ENCODE measurements at places on chromosomes 1 and 21.

DNA sequence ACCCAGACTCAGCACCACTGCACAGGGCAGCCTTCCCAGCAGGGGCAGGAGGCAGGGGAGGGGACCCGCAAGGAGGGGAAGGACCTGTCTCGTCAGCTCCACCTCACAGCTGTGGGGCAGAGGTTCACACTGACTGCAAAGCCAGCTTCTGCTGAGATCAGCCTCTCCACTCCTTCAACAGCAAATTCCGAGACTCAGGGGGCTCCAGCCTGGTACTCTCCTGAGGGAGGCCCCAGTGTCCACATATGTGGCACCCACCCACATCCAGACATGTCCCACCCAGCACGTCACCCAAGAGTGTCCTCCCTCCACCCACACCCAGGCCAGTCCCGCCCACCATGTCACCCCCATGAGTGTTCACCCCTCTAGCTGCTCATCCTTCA lies 329.5 kb downstream of the NPHP4 start:
- peaks cover 41% of the 10 kb centered on the region for H3K27me3 ChIP-seq
- DNase-seq, result no peak
- no peak overlapping the region for H3K4me3 ChIP-seq
- peaks cover 7% of the 10 kb centered on the region for H3K36me3 ChIP-seq
- H3K4me1 ChIP-seq, result peaks cover 40% of the 10 kb centered on the region

- DNase-seq, result no peak
- no peaks in the 10 kb centered on the region for H3K4me1 ChIP-seq
- no peak overlapping the region for H3K4me3 ChIP-seq
- H3K27ac ChIP-seq, result no peak overlapping the region
- peaks cover 32% of the 10 kb centered on the region for H3K27me3 ChIP-seq
- H3K36me3 ChIP-seq, result no peaks in the 10 kb centered on the region
These were observed 39.6 kb downstream of the SHCBP1L start for GRCh38 chr1:182913401-182913800.

DNA sequence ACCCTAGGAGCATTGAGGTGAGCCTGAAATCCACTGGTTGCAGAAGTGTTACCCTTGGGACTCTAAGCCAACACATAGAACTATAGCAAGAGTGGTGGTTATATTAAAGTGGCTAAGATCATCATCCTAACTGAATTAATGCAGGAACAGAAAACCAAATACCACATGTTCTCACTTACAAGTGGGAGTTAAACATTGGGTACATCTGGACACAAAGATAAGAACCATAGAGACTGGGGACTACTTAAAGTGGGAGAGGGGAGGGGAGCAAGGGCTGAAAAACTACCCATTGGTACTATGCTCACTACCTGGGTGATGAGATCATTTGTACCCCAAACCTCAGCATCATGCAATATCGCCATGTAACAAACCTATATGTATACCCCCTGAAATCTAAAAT lies 100.0 kb downstream of the SLC25A24 start:
- H3K4me3 ChIP-seq, result no peak overlapping the region
- H3K36me3 ChIP-seq, result no peaks in the 10 kb centered on the region
- no peak for DNase-seq
- H3K27me3 ChIP-seq, result peaks cover 8% of the 10 kb centered on the region

DNA sequence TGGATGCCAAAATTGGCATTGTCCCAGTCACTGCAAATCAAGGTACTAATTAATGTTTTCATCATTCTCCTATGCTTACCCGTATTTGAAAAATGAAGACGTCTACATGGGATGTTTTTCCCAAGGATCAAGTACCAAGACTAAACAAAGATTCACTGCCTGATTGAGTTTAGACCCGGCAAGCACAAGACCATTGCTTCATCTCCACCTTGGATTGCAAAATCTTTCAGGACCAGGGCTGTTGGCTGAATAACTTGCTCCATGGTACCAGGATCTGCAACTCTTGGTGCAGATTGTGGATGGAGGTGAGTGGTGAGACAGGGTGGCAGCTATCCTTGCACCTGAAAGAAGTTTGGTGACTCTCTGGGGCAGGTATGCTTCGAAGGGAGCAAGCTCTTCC lies 122.5 kb upstream of the ETS2 start:
- DNase-seq, result no peak
- H3K27ac ChIP-seq, result no peak overlapping the region
- H3K27me3 ChIP-seq, result peaks cover 19% of the 10 kb centered on the region
- no peaks in the 10 kb centered on the region for H3K36me3 ChIP-seq
- H3K4me3 ChIP-seq, result no peak overlapping the region

DNA sequence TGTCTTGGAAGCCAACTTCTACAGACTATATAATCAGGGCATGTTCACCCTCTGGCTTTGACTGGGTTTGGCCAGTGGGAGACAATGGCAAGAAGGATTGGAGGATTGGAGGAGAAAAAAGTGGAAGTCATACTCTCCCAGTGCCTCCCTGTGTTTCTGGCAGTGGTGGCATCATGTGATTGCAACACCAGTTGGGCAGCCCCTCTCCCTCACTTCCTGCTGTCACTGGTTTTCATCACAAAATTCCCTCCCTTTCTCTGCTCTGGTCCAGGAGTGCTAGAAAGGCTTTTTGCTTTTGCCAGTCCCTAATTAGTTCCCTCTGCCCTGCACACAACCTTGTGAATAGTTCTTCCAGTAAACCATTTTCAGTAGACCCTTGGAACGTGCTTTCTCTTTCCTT lies 3.7 kb upstream of the QSOX1 start:
- H3K36me3 ChIP-seq, result peaks cover 20% of the 10 kb centered on the region
- H3K27me3 ChIP-seq, result no peaks in the 10 kb centered on the region
- H3K27ac ChIP-seq, result no peak overlapping the region
- peaks cover 8% of the 10 kb centered on the region for H3K4me1 ChIP-seq

- no peaks in the 10 kb centered on the region for H3K4me1 ChIP-seq
- no peak for DNase-seq
These were observed 84.2 kb downstream of the SPSB1 start for GRCh38 chr1:9376886-9377333.

DNA sequence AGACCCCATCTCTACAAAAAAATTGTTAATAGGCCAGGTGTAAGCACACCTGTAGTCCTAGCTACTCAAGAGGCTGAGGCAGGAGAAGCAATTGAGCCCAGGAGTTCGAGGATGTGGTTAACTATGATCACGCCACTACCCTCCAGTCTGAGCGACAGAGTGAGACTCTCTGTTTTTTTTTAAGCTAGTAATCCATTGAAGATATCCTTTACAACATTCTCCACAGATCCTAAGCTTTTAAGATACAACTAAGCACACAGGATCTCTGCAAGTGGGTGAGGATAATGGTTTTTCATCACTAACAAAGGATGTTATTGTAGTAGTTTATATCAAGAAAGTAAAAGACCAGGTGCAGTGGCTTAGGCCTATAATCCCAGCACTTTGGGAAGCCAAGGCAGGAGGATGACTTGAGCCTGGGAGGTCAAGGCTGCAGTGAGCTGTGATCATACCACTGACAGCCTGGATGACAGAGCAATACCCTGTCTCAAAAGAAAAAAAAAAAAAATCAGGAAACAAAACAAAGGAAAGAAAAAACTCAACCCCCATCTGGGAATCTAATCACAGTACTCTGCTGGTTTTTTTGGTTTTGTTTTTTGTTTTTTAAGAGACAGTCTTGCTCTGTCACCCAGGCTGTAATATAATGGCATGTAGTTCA lies 166.1 kb downstream of the RERE start:
- H3K4me1 ChIP-seq, result peaks cover 15% of the 10 kb centered on the region
- no peak overlapping the region for H3K4me3 ChIP-seq
- H3K27ac ChIP-seq, result peak overlapping the region; percentile 49
- H3K27me3 ChIP-seq, result no peaks in the 10 kb centered on the region
- peaks cover 9% of the 10 kb centered on the region for H3K36me3 ChIP-seq

GRCh38 chr1:227318016-227318852 lies at the start of gene CDC42BPA:
Gene CDC42BPA (minus strand): TSS chr1:227318492. CDS start chr1:227317182, 1,310 bp downstream.
- H3K27me3 ChIP-seq, result peaks cover 70% of the 10 kb centered on the region
- no peaks in the 10 kb centered on the region for H3K36me3 ChIP-seq
- no peak within 1 kb of the TSS for H3K27ac ChIP-seq
- DNase-seq, result peak; percentile 16

- no peak overlapping the region for H3K27ac ChIP-seq
- H3K4me3 ChIP-seq, result no peak overlapping the region
- H3K36me3 ChIP-seq, result no peaks in the 10 kb centered on the region
- DNase-seq, result no peak
- H3K4me1 ChIP-seq, result no peaks in the 10 kb centered on the region
- H3K27me3 ChIP-seq, result peaks cover 81% of the 10 kb centered on the region
These were observed 167.9 kb downstream of the KCNJ6 start for GRCh38 chr21:37748351-37748750.

GRCh38 chr1:47813970-47814369 lies 183.2 kb downstream of the TRABD2B start:
- no peaks in the 10 kb centered on the region for H3K36me3 ChIP-seq
- no peak for DNase-seq
- H3K27me3 ChIP-seq, result peaks cover 18% of the 10 kb centered on the region
- no peak overlapping the region for H3K4me3 ChIP-seq

GRCh38 chr1:208526613-208527125 lies 282.5 kb upstream of the PLXNA2 start:
- peaks cover 6% of the 10 kb centered on the region for H3K27me3 ChIP-seq
- H3K27ac ChIP-seq, result no peak overlapping the region
- no peak for DNase-seq
- H3K4me1 ChIP-seq, result no peaks in the 10 kb centered on the region
- H3K36me3 ChIP-seq, result no peaks in the 10 kb centered on the region

DNA sequence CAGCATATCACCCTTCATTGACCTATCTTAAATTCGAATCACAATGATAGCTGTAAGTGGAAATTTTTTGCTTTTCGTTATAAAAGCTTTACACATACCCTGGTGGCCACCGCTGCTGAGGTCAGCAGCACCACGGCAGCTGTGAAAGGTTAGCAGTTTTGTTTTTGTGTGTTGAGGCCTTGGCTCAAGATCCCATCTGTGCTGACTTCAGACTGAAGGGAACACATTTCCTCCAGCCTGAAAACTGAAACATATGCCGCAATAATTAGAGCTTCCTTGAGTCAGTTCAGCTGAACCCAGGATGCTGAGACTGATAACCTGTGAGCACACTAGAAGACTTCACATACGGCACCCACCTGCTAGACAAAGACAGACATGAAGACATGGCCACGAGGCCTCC lies 103.0 kb downstream of the SMYD3 start:
- H3K27me3 ChIP-seq, result no peaks in the 10 kb centered on the region
- peaks cover 4% of the 10 kb centered on the region for H3K4me1 ChIP-seq
- peak overlapping the region; percentile 12 for H3K27ac ChIP-seq
- H3K4me3 ChIP-seq, result no peak overlapping the region
- H3K36me3 ChIP-seq, result no peaks in the 10 kb centered on the region

GRCh38 chr1:236281198-236281653 lies 532 bp downstream of the ERO1B start:
- peak overlapping the region; percentile 88 for H3K27ac ChIP-seq
- H3K27me3 ChIP-seq, result no peaks in the 10 kb centered on the region
- H3K4me1 ChIP-seq, result peaks cover 21% of the 10 kb centered on the region
- peaks cover 16% of the 10 kb centered on the region for H3K36me3 ChIP-seq
- peak; percentile 32 for DNase-seq

- H3K27ac ChIP-seq, result no peak overlapping the region
- no peak for DNase-seq
- no peaks in the 10 kb centered on the region for H3K36me3 ChIP-seq
- H3K27me3 ChIP-seq, result peaks cover under 1% of the 10 kb centered on the region
These were observed 107.6 kb downstream of the CCDC185 start for GRCh38 chr1:223500560-223501425.

GRCh38 chr21:44814498-44815023 lies 3.3 kb downstream of the SUMO3 start:
- no peak overlapping the region for H3K4me3 ChIP-seq
- no peaks in the 10 kb centered on the region for H3K27me3 ChIP-seq
- no peak overlapping the region for H3K27ac ChIP-seq
- H3K36me3 ChIP-seq, result peaks cover 18% of the 10 kb centered on the region

DNA sequence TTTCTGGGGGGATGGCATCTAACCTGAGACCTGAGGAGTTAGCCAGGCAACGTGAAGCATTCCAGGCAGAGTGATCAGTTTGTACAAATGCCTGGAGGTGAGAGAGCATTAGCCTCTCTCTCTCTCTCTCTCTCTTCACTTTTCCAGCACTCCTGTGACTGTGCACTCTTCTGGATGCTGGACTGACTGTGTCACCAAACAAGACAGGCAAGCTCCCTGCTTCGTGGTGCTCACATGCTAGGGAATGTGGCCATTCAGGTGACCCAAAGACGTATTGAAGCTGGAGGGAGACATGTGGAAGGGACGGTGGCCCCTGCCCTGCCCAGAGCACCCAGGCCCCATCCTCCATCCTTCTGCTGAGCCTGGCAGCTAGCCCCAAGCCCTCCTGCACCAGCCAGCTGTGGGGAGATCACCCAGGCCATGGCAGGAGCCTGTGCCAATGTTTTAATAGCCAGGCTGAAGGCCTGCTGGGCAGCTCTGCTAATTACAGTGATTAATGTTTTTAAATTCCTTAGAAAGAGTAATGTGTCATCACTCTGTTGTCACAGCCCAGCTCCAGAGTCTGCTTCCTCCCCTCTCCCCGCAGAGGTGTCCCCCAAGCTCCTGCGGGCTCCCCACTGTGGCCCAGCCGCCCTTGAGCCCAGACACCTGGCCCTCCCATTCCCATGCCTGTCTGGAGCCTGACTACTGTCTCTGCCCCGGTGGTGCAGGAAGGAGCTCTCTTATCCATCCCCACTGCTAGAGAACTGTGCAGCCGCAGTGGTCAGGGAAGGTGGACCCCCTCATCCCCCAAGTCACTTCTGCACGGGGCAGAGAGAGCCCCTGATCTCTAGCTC lies 48.9 kb downstream of the UBIAD1 start:
- no peak for DNase-seq
- H3K27ac ChIP-seq, result no peak overlapping the region
- no peak overlapping the region for H3K4me3 ChIP-seq

GRCh38 chr1:156284112-156284511 lies at the start of gene TMEM79:
Gene TMEM79 (plus strand): TSS chr1:156284325. CDS start chr1:156285227, 902 bp downstream.
- peaks cover 26% of the 10 kb centered on the region for H3K4me1 ChIP-seq
- H3K36me3 ChIP-seq, result peaks cover 25% of the 10 kb centered on the region
- peak within 1 kb of the TSS; percentile 89 for H3K4me3 ChIP-seq
- no peaks in the 10 kb centered on the region for H3K27me3 ChIP-seq
- peak within 1 kb of the TSS; percentile 98 for H3K27ac ChIP-seq

DNA sequence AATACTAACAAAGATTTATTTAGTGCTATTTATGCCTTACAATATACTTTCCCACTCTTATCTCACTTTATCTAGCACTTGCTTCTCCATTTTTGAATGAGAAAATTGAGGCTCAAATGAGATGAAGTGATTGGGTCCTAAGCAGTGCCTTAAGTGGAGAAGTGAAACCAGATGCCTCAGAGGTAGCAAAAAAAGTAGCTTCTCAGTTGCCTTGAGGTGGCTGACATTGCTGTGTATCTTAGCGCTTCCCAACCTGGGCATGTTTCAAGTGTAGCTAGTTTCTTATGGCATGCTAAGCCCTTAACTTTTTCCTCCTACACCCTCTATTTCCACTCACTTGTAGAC lies 390.4 kb downstream of the OMA1 start:
- H3K27ac ChIP-seq, result no peak overlapping the region
- no peak overlapping the region for H3K4me3 ChIP-seq
- DNase-seq, result no peak

- H3K27ac ChIP-seq, result no peak overlapping the region
- no peak overlapping the region for H3K4me3 ChIP-seq
- no peaks in the 10 kb centered on the region for H3K27me3 ChIP-seq
- no peak for DNase-seq
- H3K4me1 ChIP-seq, result no peaks in the 10 kb centered on the region
These were observed 22.7 kb downstream of the NCF2 start for GRCh38 chr1:183567584-183567983.

- H3K4me3 ChIP-seq, result no peak overlapping the region
- DNase-seq, result no peak
- no peaks in the 10 kb centered on the region for H3K36me3 ChIP-seq
- peak overlapping the region; percentile 33 for H3K27ac ChIP-seq
- H3K4me1 ChIP-seq, result peaks cover 4% of the 10 kb centered on the region
These were observed 27.1 kb upstream of the LEPR start for GRCh38 chr1:65393347-65393746.

Data from effector memory CD8-positive, alpha-beta T cell (primary cell).